Stimulated activated CD8-positive, alpha-beta memory T cell treated with anti-CD3 and anti-CD28 coated beads, Interleukin-2, amount 100 ng/mL, for 1 hour (primary cell): ENCODE measurements at places on chromosomes 3 and 15.

DNA sequence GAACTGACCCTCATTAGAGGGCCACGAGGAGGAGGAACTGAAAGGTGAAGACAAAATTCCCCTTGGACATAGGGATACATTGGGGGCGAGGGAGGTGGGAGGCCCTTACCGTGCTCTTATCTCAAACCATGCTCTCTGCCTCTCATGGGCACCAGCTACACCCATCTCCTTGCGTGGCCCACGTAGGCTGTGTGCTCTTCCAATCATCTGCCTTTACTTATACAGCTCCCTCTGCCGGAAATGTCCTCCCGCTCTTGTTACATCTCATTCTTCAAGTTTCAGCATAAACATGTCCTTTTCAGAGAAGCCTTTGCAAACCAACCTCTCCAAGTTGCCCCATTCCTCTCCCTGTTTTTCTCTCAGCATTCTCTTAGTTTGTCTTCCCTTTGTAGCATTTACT, 307.8 kb upstream of the PROK2 start:
- no peak for DNase-seq

- DNase-seq: no peak
Observed at GRCh38 chr3:125042725-125043406, 12.9 kb downstream of the HEG1 start.

GRCh38 chr3:120552184-120553172, 43.7 kb upstream of the NDUFB4 start:
- no peak for DNase-seq

DNA sequence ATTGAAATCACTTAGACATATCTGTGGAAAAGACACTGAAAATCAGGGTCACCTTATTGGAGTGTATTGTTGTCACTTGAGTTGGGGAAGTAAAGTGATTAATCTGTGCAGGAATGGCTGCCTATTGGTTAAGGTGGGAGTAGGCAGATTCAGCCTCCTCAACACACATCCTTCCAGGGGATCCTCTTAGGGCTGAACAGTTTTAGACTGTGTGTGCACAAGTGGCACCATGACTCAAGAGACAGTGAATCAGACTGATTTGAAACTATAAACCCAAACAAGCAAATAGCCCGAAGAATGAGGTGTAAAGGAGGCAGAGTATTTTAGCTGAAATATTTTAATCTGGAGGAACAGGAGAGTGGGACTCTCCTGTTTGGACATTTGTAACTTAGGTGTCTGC, 4.9 kb downstream of the ABHD17C start:
- DNase-seq: no peak

- DNase-seq: no peak
Observed at GRCh38 chr3:18679238-18679637, 254.1 kb upstream of the SATB1 start.

- no peak for DNase-seq
Observed at GRCh38 chr15:81098349-81098748, 35.7 kb upstream of the CFAP161 start.

GRCh38 chr15:78046796-78047341, 30.6 kb downstream of the TBC1D2B start:
- no peak for DNase-seq

GRCh38 chr15:99010768-99011167, 3.2 kb upstream of the PGPEP1L start:
- no peak for DNase-seq

- no peak for DNase-seq
Observed at GRCh38 chr15:73283366-73283962, 85.3 kb downstream of the HCN4 start.

DNA sequence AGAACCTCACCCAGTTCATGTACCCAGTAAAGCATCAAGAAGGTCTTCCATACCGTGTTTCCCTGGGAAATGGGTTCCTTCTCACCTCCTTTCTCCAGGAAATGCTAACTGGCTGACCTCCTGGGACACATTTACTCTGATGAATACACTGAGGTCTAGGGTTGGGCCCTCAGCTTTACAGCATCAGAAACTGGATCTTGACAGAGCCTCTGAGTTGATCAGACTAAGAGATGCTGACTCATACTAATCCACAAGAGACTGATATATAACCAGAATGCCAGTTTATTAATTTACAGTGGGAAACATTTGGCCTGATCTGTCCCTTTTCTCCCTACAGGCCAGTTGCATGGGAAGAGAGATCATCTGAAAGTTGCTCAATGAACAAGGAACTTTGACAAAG, 55.8 kb downstream of the GTF2E1 start:
- DNase-seq: no peak

GRCh38 chr15:57611938-57612337, 20.2 kb downstream of the MYZAP start:
- DNase-seq: no peak

DNA sequence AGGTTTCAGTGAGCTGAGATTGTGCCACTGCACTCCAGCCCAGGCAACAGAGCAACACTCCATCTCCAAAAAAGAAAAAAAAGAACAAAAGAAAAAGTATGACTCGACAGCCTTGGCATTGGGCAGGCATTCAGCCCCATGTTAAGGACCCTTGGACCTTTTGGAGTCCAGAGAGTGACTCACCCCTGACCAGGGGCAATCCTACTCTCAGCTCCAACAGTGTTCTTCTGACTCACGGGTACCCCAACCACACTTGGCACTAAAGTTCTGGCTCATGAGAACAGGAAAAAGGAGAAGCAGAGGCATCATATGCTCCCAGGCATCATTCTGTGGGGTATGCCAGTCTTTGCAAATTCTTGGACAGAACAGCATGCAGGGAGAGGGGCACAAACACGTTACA, 252.4 kb upstream of the HES1 start:
- DNase-seq: no peak

GRCh38 chr3:194306109-194306686, 44.9 kb downstream of the CPN2 start:
- no peak for DNase-seq

DNA sequence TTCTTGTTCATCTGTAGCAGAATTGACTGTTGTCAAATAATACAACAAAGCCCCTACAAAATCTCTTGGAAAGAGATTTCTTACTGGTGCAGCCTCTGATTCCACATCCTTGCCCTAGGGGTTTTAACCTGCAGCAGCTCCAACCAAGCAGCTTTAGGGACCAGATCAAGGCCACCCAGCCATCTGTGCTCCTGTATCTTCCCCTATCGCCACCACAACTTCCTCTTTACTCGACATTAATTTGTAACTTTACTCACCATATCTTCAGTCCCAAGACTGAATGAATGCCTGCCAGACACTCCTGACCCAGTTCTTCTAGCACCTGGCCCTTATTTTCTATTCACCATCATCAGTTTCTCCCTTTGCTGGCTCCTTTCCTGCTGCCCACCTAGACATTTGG, 156.6 kb upstream of the IL12A start:
- DNase-seq: no peak

DNA sequence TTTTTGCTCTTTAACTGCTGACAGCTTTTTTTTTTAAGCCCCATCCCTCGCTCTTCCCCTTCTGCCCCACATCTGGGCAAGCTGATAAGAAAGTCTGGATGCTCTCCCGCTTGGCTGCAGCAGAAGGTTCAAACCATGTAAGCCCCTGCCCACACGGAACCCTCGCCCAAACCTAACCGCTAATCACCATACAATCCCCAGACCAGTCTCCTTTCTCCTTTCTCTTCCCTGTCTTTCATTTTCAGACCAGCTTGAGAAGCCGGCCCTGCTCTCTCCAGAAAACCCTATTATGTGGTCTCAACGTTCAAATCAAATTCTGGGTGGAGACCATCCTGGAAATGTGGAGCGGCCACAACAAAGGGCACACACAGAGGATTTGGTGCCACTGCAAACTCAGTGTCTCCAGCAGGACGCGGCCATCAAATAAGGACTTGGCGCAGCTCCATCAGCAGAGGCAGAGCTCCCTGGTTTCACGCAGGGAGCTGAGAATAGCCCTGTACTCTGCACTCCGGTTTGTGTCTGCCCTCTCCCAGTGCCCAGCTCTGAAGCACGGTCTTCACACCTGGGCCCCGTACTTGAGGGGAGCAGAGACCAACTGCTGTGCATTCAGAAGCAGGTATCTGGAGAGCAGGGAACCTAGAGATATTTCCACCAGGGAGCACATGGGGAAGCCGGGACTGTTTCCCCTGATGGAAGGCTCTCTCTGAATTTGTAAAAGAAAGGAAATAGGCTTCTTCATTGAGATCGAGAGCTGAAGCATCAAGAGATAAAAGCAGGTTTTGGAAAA, 92.6 kb downstream of the XXYLT1 start:
- no peak for DNase-seq

DNA sequence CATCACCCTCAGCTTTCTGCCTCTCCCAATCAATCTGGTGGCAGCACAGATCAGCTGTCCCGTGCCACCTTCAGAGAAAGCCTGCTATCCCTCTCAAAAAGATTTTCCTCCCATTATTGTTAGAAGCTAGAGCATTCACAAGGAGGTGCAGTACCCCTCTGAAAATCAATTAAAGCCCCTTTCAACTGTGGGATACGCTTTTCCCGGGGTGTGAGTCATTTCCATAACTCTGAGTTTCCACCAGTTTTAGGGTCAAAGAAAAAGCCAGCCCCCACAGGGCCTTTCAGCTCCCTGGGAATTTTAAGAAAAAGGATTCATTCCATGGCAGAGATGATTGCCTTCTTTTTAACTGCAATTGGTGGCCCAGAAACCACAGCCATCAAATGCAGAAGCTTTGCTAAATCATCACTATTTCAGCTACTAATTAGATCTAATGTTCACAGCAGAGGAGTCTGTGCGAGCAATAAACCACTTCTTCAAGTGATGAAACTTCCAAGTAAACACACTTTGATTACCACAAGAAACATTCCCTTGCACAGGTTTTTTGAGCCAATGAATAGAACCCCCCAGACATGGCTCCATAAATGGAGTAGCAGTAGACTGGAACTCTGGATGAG, 270.0 kb upstream of the TPRG1 start:
- no peak for DNase-seq

- DNase-seq: no peak
Observed at GRCh38 chr15:33737687-33738601, 230.4 kb upstream of the CHRM5 start.

- DNase-seq: no peak
Observed at GRCh38 chr3:113677737-113678136, 18.7 kb downstream of the USF3 start.

- DNase-seq: no peak
Observed at GRCh38 chr15:56964182-56964581, 45.7 kb downstream of the TCF12 start.

DNA sequence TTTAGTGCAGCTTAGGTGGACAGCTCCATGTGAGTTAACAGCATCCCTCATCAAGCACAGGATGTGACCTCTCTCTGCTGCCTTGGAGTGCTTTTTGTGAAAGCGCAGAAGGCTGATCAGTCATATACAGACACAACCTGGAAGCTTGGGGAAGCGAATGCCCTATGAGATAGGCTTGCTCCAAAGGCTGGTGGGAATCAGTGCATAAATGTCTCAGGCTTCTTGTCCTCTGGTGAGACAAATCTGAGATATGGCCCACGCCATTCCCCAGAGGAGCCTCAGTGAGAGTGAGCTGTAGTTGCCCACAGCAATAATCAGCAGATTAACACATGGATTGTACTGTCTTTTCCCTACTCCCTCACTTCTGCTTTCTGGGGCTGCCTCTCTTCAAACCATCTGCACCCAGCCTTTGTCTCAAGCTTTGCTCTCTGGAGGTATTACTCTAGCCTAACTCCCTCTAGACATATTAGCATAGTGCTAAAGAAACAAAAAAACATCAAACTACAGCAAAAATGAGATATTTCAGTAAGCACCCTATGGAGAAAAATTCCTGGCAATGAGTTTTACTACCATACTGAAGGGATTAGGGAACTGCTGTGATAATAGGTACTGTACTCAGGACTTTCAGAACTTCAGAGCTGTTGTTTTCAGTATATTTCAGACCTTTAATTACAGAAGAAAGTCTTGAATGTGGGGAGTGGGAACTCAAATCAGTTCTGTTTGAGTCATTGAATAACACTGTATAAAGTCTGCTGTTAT, 113.7 kb downstream of the OXSM start:
- no peak for DNase-seq

GRCh38 chr15:64544450-64544849, 84.1 kb downstream of the ZNF609 start:
- DNase-seq: no peak

DNA sequence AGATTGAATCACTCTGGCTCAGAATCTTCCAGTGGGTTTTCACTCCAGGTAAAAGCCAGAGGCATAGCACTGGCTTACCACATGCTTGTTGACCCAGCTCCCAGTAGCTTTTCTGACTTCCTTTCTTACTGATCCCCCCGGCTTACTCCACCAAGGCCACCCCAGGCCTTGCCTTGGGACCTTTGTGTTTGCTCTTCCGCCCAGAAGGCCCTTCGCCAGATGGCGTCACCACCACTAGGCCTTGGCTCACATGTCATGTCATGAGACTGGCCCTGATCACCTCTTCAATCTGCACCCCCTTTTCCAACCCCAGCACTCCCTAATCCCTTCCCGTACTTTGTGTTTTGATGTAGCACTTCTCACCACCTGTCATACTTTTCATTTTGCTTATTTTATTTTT, 98.5 kb upstream of the UMPS start:
- DNase-seq: no peak

DNA sequence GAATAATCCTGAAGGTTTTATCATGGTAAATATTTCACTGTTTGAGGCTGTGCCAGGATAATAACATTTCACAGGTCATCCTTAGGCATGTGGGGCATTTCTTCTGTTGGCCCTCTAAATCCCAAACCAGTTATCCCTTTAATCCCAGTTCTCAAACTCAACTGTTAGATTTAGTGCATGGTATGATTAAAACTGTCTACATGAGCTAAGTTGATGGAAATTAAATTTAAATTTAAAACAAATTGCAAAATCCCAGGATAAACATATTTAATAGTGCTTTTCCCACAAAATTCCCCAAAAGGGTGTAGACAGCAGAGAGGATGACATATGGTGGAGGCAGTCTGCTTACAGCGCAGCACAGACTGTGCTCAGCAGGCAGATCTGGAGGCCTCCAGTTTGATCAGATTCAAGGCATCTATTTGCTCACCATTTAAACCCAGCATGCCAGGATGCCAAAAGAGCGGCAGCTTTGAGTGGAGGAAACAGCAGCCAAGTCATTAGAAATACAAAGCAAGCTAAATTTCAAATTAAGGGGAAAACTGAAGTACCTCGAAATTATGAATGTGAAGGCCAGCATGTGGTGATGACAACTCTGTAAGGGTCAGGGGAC, 325.8 kb downstream of the KCNH8 start:
- no peak for DNase-seq

- no peak for DNase-seq
Observed at GRCh38 chr3:42473083-42473932, 29.1 kb upstream of the VIPR1 start.

- no peak for DNase-seq
Observed at GRCh38 chr3:18441551-18441950, 16.4 kb upstream of the SATB1 start.
